ENCODE measurements at places on chromosomes 6 and 20.

DNA sequence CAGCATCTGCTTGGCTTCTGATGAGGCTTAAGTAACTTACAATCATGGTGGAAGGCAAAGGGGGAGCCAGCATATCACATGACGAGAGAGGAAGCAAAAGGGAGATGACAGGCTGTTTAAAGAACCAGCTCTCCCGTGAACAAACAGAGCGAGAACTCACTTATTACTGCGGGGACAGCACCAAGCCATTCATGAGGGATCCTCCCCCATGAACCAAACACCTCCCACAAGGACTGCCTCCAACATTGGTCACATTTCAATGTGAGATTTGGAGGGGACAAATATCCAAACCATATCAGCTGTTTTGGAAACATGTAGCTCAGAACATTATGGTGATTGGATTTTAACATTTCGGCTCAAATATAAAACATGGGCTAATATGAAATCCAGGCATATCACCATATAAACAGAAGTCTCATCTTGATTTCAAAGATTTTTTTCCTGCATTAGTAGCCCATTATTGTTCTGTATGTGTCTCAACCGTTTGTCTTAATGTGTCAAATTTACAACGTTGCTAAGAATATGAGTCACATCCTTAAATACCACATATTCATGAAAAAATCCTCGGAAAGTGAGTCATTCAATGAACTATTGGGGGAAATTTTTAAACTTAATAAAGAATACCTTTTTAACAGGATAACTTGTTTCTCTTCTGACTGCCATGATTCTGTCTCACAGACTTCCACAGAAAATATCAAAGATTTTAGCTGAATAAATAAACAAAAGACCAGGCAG is 894.3 kb downstream of the TFAP2A start:
- no peak for DNase-seq

GRCh38 chr6:21726676-21727075 is 133.1 kb downstream of the SOX4 start:
- DNase-seq = no peak

- no peak for DNase-seq
Observed at GRCh38 chr20:39047417-39047985, 85.4 kb downstream of the DHX35 start.

DNA sequence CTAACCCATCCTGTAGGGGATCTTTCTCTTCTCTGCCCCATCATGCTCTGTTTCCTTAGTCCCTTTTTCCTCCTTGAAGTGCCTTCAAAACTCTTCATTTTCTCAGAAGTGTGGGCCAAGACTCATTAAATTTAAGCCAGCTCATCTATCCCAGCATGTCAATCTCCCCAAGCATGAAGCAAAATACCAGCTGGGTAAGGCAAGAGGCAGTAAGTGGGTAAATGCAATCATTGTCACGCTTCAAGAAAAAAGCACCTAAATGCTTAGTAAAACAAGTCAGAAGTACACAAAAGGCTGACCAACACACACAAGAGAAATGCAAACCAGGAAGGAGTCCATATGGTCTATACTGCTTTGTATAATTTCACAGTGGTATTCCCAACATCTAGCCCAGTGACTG is 61.5 kb downstream of the COL12A1 start:
- no peak for DNase-seq

DNA sequence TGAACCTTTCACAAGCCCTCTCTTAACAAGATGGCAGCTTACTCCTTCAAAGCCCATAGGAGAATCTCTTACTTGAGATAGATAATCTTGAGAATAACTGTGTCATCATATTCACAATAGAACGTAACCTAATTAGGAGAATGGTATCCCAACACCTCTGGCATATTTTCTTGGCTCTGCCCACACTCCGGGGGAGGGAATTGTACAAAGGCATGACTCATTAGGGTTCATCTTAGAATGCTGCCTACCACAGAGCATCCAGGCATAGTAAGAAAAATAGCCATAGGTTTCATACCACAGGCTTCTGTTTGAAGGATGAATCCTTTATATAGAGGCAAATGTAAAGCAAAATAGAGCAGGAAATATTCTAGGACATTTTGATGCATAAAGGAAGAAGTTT is 1100.6 kb upstream of the CITED2 start:
- DNase-seq = no peak

DNA sequence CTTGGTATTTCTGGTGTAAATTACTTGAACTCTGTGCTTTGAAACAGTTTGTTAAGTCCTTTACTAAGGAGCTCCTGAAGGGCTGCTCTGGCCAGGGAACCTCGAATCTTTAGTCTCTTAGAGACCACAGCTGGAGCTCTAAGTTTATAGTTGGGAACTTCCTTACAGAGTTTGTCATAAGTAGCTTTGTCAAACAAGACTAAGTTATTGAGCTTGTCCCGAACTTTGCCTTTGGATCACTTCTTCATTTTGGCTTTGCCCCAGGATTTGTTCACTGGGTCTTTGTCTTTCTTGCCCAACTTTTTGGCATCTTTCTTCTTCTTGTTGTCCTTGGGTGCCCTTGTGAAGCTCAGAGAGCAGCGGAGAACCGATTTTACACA is 64.8 kb downstream of the FAM50B start:
- no peak for DNase-seq

GRCh38 chr6:88321306-88321705 is 155.2 kb upstream of the CNR1 start:
- DNase-seq = no peak

GRCh38 chr6:52454556-52454955 is 34.4 kb downstream of the EFHC1 start:
- no peak for DNase-seq

All from activated CD4-positive, alpha-beta T cell treated with anti-CD3 and anti-CD28 coated beads, Interleukin-2, amount 50 U/mL, for 48 hours (primary cell).